Activated T-helper 1 cell treated with anti-CD3 and anti-CD28 coated beads, Interleukin-2, amount 50 U/mL, for 16 hours (primary cell): ENCODE measurements at places on chromosomes 7 and 10.

- no peak for DNase-seq
These were observed 77.9 kb downstream of the HERPUD2 start for GRCh38 chr7:35617041-35617440.

DNA sequence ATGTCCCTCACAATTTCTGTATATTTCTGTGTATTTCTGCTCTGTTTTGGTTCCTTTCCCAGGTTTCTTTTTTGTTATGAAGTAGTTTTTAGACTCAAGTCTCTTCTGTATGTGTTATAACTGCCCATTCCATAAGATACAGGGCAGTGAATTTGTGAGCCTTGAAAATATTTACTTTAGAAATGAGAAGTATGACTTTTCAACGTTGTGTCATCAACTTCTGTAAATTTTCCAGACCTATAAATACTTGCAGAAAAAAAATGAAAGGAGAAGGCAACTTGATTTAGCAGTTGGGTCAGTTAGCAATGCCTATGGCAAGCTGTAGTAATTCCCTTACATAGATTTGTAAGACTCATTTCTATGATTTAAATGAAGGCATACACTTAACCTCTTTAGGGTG, 11.5 kb downstream of the EGFR start:
- DNase-seq: no peak

DNA sequence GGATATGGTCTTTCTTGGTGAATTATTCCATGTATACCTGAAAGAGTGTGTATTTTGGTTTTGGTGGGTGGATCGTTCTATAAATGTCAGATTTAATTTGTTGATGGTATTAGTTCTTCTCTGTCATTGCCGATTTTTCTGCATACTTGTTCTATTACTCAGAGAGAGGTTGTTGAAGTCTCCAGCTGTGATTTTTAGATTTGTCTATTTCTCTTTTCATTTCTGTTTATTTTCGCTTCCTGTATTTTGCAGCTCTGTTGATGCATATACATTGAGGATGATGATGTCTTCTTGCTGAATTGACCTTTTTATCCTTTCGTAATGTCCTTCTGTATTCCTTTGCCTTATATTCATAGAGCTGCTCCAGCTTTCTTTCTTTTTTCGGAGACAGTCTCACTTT, 12.1 kb upstream of the BHLHA15 start:
- no peak for DNase-seq

- no peak for DNase-seq
These were observed 5.3 kb downstream of the CALU start for GRCh38 chr7:128744366-128744905.

DNA sequence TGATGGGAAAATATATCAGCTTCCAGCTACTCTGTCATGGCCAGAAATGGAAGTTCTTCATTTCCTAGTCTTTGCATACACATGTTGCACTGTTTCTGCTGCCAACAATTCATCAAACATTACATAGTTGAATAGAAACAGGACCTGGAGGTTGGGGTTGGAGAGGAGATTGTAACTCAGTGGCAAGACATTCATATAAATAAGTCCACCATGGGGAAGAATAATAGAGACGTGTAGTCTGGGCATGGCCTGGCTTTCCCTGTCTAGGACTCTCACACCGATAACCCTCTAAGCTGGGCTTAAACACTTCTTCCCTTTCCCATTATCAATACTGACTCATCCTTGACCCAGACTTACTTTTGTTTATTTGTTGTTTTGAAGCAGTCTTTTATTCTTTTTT, 155.7 kb downstream of the PLPP4 start:
- DNase-seq: no peak

DNA sequence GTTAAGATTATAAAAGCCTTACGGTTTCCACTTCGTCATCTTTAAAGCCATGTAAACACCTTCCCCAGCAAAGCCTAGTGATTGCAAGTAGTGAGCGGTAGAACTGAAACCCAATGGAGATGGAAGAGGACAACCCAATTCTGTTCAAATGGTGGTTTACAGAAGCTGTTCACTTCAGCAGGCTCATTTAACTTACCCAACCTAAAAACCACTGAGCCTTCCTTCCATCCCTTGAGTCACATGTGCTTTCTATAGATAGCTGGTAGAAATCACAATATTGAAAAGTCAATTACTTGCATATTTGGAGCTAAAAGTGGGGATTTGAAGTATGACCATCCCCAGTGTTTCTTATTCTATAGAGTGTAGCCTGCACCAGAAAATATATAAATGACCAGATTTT, 667.7 kb downstream of the SUGCT start:
- no peak for DNase-seq

DNA sequence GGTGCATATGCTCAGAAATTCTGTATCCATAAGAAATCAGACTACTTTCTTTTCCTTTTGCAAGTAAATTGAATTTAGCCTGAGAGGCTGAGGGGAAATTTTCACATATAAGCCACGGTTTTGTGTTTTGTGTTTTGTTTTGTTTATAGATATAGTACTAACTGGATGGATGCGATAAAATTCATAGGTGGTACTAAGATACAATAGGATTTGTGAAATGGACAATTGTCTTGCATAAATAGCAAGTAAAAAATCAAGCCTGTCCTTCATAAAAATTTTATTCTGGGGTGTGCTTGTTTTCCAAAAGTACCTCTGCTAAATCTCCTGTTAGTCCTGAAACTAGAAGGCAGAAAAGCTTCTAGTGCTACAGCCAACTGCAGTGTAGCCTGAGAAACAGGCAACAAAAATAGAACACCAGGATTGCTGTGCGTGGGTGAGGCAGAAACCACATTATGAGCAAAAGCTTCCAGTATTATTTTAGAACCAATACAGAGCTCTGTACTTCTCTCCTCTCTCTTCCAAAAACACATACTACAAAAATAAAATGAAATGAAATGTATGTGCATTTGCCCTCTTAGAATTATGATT, 634 bp upstream of the HDAC9 start:
- DNase-seq: no peak

GRCh38 chr7:73985737-73986141, 42.2 kb upstream of the ELN start:
- no peak for DNase-seq

DNA sequence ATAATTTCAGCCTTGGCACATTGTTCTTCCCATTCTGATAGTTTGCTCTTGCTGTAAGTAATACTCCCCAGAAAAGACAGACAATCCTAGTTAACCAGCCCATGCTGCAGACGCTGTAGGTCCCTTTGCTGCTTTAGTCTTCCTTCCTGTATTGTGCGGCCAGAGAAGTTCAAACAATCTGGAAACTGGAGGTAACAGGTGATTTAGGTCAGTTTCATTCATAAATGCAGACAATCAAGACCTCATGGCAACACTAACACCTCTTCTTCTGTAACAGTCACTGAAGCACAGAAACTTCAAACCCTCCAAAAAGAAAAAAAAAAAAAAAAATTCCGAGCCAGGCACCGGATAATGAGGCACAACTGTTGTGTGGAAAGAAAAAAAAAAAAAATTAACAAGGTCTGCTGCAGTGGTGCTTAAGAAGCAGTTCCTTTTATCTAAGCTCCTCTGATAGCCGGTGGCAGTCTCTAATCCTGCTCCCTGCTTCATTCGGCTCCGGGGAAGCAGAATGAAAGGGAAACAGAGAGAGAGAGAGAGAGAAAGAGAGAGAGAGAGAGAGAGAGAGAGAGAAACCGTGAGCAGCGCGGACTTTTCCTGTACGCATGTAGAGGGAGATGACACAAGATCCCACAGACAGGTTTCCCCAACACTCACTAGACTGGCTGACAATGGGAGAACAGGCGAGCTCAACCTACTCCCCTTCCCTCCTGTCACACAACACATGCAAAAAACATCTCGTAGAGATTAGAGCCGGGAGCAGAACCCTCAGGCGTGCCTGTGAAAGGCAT, at the start of gene SEMA3A:
TSS of gene SEMA3A (minus strand) at position 306 of the 788 bp plus-strand sequence. CDS start at position 103, 203 bp downstream.
- DNase-seq: no peak

- DNase-seq: no peak
These were observed 149.2 kb downstream of the XPNPEP1 start for GRCh38 chr10:109774121-109774440.

GRCh38 chr7:139691253-139691781, 86.5 kb downstream of the HIPK2 start:
- no peak for DNase-seq

DNA sequence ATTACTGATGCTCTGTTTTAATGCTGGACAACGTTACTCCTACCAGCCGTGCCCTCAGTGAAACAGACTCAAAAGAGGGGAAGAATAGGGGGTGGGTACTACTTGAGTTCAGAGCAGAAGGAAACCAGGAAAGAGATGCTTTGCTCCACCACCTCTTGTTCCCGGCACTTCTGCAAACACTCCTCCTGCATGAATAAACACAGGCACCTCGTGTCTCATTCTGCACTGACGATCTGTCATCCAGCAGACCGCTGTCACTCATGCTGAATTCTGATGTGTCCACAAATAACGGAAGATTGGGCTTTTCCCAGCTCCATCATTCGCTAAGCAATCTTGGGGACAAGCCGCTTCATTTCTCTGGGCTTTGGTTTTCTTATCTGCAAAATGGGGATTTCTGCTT, 26.7 kb downstream of the YWHAG start:
- DNase-seq: no peak

- DNase-seq: no peak
These were observed 368.1 kb downstream of the MDFIC start for GRCh38 chr7:115289971-115290370.

DNA sequence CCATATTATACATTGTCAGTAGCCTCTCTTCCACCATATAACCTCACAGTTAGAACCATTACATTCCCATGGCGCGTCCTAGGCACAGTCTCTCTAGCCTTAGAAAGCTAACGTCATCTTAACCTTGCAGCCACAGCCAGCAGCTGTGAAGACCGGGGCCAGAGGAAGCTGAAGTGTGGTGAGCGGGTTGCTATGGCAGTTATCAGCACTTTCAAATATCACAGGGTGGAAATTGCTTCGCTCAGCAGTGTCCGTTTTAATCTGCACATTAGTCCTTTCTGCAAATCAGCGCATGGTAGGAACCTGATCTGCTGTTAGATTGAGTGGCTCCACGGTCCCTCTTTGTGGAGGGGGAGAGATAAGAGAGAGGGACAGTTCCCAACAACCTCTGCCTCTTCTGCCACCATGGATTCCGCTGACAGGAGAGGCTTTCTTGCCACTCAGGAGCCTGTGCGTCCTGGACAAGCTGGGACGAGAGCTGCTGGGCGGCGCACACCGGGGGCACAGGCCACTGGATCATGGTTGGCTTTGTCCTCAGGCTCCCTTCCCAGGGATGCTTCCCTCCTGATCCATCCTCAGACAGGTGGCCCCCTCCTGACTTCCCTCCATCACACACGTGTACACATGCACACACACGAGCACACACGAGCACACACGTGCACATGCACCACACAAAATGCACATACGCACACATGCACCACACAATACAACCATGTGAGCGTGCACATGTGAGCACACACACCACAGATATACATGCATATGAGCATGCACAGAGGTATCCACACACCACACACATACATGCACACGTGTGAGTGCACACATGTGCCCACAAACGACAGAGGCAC, 93.8 kb downstream of the WDR37 start:
- no peak for DNase-seq

GRCh38 chr10:33817605-33818004, 483.1 kb upstream of the NRP1 start:
- DNase-seq: no peak

- DNase-seq: no peak
These were observed 138.0 kb upstream of the TARP start for GRCh38 chr7:38411404-38411803.
